ENCODE measurements at places on chromosomes 3 and 15.

DNA sequence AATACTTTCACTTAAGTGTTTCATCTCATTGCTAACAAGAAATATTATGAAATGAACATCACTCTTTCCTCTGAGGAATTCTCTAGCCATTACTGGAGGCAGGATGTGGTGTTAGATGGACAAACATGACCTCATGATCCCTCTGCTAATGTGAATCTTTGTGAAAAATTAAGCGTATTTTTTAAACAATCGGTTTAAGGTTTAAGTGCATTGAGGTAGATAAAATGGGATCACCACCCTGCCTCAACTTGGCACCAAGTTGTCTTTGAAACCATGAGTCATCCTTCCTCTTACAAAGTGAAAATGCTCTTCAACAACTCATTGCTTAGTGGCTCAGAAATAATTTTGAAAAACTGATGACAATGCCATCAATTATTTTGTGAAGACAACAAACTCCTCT is 76.0 kb upstream of the DCBLD2 start:
- no peak for DNase-seq

- peak; percentile 41 for DNase-seq
These were observed 67.8 kb downstream of the UBP1 start for GRCh38 chr3:33372218-33373081.

DNA sequence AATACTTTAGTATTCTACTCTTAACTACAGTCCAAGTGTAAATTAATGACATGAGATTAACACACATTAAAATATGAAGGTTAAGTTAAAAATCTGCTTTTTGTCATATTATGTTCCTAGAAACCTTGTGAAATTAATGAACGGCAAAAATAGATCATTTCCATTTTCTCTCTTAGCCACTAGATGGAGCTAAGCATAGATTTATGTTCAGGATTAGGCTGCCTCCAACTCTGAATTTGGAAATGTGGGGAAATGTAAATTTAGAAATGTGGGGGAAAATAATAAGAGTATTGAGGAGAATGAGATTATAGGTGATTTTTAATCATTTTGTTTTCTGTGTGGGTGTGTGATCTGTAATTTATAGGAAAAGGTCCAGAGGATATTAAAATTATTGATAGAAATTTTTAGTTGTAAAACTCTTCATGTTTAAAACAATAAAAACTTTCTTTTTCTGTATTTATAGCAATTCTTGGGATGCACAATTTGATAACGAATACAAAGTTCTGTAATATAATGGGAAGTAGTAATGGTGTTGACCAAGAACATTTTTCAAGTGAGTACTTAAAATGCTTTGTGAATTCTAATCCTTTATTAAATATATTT is 59.2 kb downstream of the TMOD3 start:
- DNase-seq = no peak

DNA sequence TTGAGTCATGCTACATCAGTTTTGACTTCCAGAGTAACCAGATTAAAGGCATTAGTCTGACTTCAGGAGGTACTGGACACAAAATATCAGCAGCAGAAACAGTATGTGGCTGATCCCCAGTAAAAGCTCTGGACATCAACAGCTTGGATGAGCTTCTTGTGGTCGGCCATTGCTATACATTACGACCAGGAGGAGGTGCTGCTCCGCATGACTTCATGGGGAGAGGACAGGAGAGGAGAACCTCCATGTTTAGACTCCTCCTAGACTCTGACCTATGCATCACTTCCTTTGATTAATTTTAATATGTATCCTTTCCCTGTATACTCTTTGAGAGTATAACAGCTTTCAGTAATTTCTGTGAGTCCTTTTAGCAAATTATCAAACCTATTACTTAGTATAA is 285.6 kb upstream of the ARHGEF26 start:
- DNase-seq = no peak

GRCh38 chr3:42632146-42632545 is 21.4 kb upstream of the ZBTB47 start:
- no peak for DNase-seq

DNA sequence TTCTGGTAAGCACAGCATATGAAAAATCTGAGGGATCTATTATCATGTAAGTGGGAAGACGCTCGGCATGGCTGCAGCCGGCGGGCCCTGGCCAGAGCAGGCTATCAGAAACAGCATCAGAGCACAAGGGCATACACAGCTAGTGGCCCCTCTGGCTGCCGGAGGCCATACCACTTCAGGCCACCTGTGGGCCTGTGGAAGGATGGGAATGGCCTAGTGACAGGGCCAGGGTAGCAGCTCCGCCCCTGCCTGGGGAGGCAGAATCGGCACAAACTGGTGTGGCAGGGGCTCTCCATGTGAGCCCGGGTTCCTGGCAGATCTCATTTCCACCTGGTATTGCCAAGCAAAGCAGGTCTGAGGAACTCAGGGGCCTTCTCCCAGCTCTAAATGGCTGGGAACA is 46.4 kb downstream of the SH3BP5 start:
- DNase-seq = no peak

DNA sequence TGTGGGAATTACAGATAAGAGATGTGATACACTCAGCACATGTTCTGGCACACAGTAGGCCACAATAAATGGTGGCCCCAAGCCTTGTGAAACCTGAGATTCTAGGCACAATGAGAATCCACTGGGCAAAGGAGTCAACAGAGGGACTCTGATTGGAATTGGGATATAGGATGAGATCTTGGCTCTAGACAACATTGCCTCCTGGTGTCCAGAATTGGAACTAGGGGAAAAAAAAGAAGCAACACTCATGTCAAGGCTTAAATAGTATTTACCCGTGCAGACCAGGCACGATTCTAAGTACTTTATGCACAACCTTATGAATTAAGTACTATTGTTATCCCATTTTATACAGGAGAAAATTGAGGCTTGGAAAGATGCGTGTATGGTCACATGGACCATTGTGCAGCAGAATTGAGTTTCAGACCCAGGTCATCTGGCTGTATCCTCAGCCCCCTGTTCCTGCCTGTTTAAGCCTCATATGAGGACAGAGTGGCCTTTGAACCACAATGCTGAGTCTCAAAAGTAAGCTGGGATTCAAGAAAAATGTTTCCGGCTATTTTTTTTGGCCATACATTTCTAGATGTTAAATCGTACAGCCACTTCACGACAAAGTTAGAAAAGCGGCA is 124.8 kb downstream of the SV2B start:
- DNase-seq = peak; percentile 67

GRCh38 chr15:37100109-37100965 is at the start of gene MEIS2:
Gene MEIS2 (minus strand): TSS chr15:37100549. CDS start chr15:37099466, 1,083 bp downstream.
- peak; percentile 83 for DNase-seq

DNA sequence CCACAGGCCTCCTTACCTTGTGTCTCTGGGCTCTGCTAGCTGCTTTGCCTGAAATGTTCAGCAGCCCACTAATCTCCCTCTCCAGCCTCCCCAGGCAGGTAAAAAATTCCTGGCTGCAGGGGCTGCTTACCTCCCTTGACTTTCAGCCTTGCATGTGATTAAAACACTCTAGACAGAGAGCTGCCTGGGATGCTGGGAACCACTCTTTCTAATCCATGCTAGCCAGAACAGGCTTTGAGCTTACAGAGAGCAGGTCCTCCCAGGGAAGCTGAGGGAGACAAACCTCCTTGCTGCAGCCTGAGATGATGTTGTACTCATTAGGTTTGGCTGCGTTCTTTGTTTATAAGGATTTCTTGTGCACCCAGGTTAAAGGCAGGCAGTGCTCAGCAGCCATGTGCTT is 33.7 kb upstream of the LIPC start:
- DNase-seq = no peak

All from neuronal stem cell (in vitro differentiated cells).